ENCODE measurements at places on chromosomes 3 and 15.

DNA sequence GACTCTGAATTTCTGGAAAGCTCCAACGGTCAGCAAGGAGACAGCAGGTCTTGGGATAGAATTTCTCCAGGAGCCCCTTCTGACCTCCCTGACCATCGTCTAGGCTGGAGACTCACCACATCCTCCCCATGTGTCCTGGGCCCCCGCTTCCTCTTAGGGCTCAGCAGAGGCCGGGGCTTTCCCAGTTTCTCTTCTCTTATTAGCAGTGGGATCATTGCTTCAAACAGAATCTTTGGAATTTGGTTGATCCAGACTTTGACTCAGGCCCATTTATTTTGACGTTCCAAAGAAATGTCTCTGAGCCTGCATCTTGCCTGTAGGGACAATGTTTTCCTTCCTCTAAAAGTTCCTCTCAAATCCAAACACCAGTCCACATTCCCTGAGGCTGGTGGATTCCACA, 38.4 kb upstream of the SLC6A6 start:
- no peak for DNase-seq

- no peak for DNase-seq
Observed at GRCh38 chr3:196414469-196414868, 17.8 kb downstream of the UBXN7 start.

- no peak for DNase-seq
Observed at GRCh38 chr3:14463330-14464140, 61.1 kb downstream of the SLC6A6 start.

GRCh38 chr3:125003369-125003853, 52.4 kb downstream of the HEG1 start:
- no peak for DNase-seq

DNA sequence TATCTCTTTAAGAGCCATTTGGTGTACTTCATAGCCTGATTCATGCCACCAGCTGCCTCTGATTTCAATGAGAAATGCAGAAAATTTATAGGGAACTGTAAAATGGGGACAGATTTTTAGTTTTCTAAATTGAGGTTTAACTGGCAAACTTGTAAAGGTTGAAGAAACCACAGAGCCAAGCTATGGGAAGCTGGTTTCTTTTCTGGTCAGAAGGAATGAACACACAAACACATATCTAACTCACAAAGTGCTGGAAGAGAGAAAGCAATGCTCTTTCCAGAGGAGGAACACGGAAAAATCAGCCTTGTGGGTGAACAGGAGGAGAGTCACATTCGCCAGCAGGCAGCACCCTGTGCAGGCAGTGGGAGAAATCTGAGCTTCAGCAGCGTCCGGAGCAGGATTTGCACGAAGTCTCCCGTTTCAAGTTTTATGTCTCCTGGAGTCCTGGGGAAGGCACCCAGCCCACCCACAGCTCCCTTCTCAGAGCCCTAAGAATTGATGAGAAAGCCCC, 481 bp downstream of the MASP1 start:
- DNase-seq: no peak

GRCh38 chr3:51975852-51976549, 1.1 kb downstream of the ABHD14A start:
- DNase-seq: no peak

- no peak for DNase-seq
Observed at GRCh38 chr3:72340476-72341379, 507.5 kb downstream of the SHQ1 start.

DNA sequence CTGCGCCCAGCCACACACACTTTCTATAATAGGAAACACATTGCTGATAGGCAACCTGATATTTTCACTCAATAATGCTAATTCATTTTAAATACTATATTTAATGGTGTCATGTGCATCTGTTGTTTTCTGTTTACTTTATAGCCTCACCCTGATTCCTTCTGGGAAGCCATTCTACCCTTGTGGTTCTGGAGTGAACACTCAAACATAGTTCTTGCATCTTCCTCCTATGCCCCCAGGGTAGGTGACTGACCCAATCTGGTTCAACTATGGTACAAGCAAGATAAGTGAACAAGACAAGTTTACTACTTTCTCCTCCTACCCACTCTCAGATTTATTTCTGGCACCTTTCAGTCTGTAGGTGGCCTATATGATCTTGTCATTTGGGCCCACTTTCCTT, 4.3 kb upstream of the SCG3 start:
- DNase-seq: no peak

DNA sequence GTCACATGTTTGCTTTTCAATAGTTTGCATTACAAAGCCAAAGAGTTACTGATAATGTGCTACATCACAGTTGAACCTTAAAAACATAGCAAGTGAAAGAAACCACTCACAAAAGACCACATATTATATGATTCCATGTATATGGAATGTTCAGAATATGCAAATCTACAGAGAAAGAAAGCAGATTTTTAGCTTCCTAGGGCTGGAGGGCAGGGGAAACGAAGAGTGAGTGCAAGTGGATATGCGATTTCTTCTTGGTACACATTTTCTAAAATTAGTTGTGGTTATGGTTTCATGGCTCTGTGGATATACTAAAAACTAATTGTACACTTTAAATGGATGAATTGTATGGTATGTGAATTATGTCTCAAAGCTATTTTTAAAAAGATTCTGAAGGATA, 4.0 kb upstream of the GBE1 start:
- no peak for DNase-seq

DNA sequence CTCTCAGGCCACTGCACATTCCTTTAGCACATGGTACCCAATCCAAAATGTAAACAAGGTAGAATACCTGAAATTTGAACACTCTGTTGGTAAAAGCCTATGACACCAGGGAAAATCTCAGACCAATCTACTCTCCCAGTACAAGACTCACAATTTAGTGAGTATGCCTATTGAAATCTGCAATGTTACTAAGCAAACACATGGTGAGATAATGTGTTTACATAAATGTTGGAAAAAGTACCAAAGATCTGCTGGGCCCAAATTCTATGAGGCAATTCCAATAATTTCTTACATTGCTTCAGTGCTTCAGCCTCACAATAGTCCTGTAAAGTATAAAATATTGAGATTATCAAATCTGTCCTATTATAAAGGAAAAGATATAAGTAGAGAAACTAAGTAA, 536.1 kb downstream of the PYDC2 start:
- no peak for DNase-seq

GRCh38 chr3:165383381-165383780, 187.2 kb upstream of the SLITRK3 start:
- DNase-seq: no peak

- no peak for DNase-seq
Observed at GRCh38 chr3:123410149-123410515, 38.8 kb downstream of the ADCY5 start.

DNA sequence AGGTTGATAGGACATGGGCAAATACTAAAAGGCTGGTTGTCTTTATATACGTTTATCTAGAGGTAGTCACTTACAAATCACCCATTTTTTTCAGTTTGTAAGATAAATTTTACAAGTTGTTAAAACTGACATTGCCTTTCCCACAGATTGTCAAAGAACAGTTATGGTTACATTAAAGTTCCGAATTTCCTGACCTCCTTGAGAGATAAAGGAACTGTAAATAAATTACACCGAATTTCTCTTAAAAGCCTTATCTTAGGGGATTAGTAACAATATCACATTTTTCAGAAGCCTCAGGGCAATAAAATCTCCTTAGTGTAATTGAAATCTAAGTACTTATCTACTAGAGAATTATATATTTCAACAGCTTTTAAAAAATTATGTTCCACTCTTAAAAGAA, 49.5 kb downstream of the ZPLD1 start:
- DNase-seq: no peak

- no peak for DNase-seq
Observed at GRCh38 chr3:171039674-171040073, 13.2 kb upstream of the SLC2A2 start.

DNA sequence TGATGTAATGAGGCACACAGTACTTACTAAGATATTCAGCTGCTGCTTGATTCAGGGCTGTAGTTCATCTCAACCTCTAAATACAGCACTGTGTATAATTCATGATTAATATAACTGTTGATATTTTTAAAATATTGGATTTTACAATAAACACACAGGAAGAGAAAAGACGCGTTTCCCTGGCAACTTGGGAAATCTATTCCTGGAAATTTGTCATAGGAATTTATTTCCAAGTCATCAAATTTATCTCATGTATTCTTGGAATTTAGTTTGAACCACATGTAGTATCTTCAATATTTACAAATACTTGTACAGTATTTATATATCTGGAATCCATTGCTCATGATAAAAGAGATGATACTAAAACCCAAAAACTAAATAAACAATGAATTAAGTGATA, 30.6 kb downstream of the EPHA3 start:
- DNase-seq: no peak

DNA sequence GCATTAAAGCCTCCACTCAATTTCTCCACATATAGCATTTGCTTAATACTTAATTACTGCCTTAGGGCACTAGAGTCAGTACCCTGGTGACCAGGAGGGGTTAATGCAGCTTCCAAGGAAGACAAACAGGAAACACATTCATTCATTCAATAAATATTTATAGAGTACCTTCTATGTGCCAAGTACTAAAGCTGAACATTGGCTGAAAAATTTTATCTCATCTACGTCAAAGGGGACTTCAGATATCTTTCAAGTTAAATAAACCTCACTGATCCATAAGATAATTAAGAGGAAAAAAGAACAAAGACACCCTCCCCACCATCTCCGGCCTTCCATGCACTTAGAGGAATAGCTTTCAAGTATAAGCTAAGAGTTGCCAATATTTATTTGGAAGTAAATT, 156.9 kb upstream of the PRICKLE2 start:
- no peak for DNase-seq

- DNase-seq: no peak
Observed at GRCh38 chr3:33921608-33922007, 123.2 kb downstream of the PDCD6IP start.

DNA sequence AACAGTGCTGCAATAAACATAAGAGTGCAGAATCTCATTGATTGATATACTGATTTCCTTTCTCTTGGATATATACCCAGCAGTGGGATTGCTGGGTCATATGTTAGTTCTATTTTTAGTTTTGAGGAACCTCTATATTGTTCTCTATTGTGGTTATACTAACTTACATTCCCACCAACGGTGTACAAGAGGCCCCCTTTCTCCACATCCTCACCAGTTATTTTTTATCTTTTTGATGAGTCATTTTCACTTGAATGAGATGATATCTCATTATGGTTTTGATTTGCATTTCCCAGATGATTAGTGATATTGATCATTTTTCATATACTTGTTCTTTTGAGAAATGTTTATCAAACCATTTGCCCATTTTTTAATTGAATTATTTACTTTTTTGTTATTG, 12.4 kb upstream of the IREB2 start:
- DNase-seq: no peak

DNA sequence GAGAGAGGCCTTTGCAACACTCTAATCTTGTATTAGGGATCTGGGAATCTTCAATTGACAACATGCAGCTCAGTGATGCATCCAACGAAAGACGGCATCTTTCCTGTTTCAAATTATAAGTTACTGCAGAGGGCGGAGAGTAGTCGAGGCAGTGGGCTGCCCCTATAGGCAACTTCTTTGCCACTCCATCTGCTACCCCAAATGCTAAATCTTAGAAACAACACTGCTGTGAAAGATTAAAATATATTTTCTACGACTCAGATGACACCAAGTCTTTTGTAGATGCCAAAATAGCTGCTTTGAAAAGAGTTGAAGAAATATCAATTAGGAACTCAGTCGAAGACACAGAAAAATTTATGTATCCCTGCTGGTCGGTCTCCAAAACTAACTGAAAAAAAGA, 161.0 kb upstream of the FEZF2 start:
- no peak for DNase-seq

GRCh38 chr3:146491303-146491702, 21.9 kb upstream of the PLSCR2 start:
- no peak for DNase-seq

DNA sequence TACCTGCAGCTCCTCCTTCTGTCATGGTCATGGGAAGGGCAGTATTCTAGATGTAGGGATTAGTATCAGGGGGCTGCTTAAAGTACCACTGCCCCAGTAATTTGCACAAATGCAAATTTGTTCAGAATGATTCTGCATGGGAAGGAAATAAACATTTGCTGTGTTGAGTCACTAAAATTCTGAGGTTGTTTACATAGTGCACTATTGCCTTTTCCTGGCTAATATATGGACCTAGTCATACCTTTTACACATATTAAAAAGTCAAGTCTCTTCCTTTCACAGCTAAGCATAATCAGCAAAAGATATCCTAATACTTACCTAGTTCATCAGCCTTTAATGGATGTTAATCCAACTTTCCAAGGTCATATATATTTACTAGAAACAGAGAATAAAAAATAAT, 746.4 kb upstream of the NR2F2 start:
- no peak for DNase-seq

- no peak for DNase-seq
Observed at GRCh38 chr3:107765524-107765923, 242.8 kb downstream of the BBX start.

Data from CD4-positive, alpha-beta T cell treated with Interferon alpha-2 for 1 hour (primary cell).